HT1080 (cell line): ENCODE measurements at places on chromosomes 7 and 10.

- DNase-seq, result peak; percentile 6
These were observed 222.9 kb upstream of the MKLN1 start for GRCh38 chr7:131104596-131105293.

DNA sequence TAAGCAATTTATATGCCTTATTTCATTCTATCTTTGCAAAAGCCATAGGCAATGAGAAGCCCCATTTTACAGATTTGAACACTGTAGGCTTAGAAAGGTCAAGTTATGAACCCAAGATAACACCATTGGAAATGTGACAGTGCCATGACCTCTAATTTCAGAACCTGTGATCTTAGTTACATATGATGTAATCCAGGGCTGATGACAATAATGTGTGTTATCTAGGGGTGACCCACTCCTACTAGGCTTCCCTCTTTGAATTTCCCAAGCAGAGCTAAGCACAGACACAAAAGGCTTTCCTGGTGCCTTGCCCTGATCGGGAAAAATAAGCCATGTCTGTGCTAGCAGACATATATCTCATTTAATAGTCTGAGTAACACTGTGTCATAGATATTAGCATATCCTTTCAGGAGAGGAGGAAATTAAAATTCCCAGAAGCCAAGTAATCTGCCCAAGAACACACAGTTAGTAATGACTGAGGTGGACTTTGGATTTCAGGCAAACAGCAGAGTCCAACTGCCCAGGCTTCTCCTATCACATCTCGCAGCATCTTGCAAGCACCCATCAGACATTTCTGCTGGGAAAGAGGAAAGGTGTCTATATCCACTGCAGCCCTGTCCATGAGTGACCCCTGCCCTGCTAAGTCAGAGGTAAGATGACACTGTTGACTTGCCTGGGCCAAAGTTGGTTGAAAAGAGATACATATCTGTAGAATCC lies 2.8 kb upstream of the TECTB start:
- no peak for DNase-seq

- no peak for DNase-seq
These were observed 68.9 kb downstream of the PTPRZ1 start for GRCh38 chr7:121941830-121942229.

GRCh38 chr10:24971374-24971773 lies 19.0 kb upstream of the PRTFDC1 start:
- DNase-seq, result no peak

- no peak for DNase-seq
These were observed 178.8 kb upstream of the BMPER start for GRCh38 chr7:33726582-33726981.

DNA sequence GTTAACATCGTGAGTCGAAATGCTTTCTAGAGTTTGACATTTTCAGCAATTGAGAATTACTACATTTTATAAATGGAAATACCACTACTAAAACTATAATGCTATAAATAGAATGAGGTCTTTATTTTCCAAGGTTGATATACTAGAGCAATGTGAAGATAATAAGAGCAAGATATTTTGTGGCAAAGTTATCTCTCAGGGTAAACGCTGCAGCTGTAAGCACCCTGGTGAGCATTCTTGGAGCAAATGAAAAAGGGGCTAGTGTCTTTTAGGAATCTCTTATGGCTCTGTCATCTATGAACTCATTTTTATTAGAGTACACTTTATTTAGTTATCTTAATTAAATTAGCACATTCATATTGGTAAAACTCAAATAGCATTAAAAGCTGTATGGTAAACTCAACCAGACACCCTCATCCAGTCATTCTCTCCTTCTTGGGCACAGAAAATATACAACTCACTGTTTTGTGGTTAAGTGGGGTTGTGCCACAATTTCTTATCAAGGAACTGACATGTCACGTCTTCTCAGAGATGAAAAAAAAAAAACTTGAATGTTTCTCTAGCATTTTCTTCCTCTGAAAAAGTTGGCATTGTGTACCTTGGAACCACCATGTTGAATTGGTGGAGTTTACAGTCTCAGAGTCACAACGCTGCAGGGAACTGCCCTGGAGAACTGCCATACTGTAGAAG lies 289.5 kb upstream of the PFKP start:
- no peak for DNase-seq

- no peak for DNase-seq
These were observed 243.6 kb downstream of the CAMK1D start for GRCh38 chr10:12592967-12593366.

DNA sequence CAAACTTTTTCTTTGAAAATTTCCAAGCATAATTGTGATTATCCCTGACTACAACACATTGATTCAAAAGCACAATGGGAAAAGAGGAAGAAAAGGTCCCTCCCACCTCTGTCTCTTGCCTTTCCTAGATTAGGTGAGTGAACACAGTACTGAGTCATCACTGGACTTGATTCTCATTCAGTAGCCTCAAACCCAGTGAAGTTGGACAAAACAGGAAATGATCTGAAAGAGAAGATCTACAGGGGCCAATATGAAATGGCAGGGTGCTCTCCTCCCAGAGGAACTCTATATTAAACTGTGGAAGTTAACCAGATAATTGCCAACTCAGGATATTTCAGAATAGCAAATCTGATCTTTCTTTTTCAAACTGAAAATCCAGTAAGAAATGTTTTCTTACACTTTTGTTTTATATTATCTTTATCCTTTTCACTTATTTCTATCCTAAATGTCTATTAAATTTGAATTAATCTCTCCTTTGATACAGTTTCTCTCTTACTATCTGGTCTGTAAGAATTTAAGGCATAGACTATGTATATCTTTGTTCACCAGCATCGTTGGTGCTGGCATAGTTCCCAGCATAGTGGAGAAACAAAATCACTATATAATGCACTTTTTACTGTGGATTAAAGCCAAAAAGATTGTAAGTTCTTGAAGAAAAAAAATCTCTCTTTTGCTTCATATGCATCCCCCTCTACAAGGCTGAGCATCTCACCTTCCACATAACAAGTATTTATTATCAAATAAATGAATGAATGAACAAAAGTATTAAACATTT lies 41.4 kb upstream of the IKZF1 start:
- DNase-seq, result peak; percentile 62

DNA sequence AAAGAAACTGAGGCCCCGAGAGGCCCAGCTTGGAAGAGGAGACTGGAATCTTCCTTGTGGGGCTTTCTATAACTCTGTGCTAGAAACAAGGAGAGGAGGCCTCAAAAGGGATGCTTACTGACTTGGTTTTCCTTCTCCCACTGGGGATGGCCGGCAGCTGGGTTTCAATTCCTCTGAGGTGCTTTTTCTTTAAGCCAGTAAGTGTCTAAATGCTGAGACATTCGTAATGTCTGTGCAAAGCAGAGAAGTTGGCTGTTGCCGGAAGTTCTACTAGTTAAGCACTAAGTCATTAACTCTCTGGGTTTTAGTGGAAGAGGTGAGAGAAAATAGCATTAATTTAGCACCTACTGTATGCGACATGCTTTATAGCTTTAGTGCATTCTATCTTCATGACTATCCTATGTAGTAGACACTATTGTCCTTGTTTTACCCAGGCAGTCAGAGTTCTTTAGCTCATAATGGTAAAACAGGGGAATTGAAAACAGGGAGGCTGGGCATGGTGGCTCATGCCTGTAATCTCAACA lies 135.2 kb downstream of the RGS10 start:
- DNase-seq, result no peak

DNA sequence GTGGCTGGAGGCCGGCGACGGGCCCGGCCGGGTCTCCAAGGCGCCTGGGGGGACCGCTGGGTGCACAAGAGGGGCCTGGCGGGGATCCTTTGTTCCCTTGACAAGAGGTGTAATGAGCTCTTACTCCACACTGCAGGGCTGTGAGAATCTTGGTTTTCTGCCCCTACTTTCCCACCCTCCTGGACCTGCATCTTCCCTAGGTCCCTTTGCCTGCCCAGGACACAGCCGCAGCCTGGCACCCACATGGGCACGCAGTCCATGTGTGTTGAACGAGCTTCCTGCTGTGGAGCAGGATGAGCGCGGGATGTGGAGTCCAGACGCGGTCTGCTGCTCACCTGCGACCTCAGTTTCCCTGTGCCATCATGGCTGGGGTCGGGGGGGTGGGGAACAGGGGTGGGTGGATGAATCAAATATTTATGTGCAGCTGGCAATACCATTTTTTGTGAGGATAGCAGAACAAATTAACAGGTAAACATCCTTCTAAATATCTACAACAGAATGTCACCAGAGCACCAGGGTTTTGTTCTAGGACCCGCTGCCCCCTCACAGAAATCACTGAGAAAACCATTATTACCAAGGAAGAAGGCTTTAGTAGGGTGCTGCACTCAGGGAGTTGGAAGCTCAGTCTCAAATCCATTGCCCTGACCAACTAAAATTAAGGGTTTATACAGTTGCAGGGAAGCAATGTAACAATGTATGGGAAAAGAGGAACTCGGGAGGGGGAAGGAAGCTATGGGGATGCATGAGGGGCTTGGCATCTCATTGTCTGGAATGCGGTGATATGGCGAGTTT lies 474 bp upstream of the NSMCE4A start:
- no peak for DNase-seq

DNA sequence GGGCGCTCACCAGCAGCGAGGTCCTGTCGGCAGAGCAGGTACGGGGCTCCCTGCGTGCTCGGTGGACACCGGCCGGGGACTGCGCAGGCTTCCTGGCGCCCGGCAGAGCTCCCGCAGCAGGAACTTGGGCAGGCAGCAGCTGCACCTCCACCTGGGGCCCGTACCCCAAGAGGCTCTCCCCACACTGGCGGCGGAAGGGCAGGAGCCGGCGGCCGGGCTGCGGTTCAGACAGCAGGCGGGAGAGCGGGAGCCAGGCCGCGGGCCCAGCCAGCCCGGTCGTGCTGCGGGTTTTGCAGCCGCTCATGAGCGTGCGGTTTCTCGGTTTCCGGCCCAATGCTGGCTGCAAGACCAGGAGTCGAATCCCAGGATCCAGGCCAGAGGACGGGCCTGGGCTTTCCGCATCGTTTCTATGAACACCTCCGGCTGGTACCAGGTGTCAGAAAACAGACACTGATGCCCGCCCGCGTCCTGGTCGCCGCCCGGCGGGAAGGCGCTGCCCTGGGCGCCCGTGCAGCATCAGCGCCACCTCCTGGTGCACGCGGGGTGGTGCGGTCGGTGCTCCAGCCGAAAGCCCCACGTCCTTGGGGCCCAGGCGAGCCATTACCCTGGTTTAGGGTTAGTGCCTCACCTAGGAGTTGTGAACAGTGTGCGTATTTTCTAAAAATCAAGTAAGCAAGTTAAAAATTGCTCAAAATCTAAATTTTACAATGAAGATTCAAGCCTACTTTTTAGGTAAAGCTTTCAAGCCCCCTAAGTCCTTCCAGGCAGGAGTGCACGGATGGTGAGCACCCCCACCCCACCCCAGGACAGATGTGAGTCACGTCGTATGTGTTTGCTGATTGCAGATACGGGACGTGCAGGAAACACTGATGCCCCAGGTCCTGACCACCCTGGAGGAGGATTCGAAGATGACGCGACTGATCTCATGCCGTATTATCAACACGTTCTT lies 47.4 kb upstream of the PRKAR1B start:
- DNase-seq, result peak; percentile 15

DNA sequence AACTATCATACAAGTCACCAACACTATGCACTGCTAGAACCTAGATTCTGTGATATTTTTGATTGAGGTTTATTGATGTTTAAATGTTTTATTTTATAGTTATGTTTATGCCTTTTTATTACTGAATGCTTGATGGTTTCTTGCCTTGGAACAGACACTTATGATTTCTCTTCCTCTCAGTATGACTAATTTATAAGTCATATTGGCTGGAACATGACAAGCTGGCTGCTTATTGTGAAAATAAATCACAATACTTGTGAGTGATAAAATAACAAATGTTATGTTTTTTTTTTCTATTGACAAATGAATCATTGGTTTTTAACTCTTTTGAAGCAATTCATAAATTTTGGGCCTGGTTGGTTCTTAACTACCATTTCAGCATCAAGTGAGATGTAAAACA lies 142.0 kb upstream of the MALRD1 start:
- DNase-seq, result no peak

GRCh38 chr10:69974551-69975155 lies 78.0 kb upstream of the MACROH2A2 start:
- no peak for DNase-seq

DNA sequence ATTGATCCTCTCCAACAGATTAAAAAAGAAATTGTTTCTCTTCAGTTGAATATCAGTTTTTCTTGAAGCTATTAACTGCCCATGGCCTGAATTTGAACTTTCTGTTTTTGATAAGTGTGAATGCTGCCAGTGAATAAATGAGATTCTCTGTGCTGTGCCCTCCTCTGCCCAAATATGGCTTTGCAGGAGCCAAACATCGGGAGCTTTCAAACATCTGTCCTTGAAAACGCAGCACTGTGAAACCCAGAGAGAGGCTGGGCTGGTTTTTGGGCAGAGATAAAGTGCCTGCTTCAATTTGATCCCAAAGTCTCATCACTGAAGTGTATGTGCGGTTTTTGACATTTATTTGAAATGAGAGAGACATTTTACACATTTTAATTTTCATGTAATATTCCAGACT lies 268.3 kb upstream of the SHH start:
- DNase-seq, result no peak

- no peak for DNase-seq
These were observed 195.0 kb downstream of the MTERF1 start for GRCh38 chr7:91685544-91685943.

GRCh38 chr7:100407285-100408180 lies 21.0 kb downstream of the ZCWPW1 start:
- peak; percentile 75 for DNase-seq

DNA sequence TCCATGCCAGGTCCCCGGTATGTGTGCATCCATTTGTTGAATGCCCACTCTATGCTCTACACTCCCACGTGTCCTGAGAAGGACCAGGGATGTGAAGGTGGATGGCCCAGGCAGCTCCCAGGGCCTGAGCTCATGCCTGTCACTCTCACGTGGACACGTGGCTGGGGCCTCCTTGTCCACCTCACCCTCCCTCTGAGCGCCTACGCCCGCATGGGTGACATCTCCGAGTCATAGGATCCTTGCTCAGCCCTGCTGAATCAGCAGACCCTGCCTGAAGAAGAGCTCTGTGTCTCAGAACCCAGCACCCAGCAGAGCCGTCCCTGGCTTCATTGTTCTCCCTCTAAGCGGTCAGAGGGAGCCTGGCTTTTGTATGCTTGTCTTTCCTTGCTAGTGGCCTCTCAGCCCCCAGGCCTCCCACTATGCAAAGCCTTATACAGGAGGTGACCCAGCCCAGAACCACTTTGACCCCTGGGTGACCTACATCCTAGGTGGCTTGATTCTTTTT lies 107.9 kb upstream of the PPIF start:
- DNase-seq, result peak; percentile 56

GRCh38 chr7:127380479-127380878 lies 12.0 kb downstream of the ZNF800 start:
- DNase-seq, result no peak

- peak; percentile 76 for DNase-seq
These were observed 89.4 kb downstream of the LRRTM3 start for GRCh38 chr10:67015225-67015624.

GRCh38 chr10:33265621-33266020 lies 68.8 kb downstream of the NRP1 start:
- DNase-seq, result no peak

DNA sequence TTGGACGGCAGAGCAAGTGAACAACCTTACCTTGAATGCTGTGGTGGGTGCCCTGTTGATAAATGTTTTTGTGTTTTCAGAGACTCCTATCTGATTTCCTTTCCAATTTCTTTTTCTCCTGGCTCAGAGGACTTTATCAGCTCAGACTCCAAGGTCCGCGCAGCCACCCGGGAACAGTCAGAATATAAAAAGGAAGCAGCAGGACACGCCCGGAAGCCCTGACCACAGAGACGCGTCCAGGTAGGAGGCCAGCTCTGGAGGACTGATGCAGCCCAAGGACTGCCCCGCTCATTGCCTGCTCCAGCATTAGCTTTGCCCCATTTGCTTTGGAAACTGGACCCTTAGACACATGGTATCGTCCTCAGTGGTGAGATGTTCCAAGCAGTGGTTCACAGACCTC lies 61.3 kb downstream of the TACC2 start:
- DNase-seq, result no peak
